ENCODE measurements at places on chromosomes 2 and 18.

DNA sequence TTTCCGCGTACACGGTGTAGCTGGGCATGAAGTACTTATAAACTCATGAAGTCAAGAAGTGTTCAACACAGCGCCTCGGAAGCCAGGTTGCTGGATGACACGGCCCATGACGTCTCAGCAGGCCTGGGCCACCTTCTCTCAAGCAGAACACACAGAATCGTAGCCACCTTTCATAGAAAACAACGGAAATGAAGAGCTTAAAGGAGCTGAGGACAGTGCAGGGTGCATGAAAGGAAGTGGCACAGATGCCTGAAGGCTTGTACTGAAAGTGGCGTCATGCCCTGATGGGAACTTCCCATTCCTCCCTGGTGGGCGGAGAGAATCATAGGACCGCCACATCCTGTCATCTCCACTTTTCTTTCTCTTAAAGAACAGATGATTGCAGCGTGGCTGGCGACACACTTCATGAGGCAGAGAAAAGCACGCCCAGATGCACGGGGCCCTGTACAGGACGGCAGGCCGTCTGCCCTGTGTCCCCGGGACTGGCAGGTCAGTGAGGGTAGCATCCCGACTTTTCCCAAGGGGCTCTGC is 31.1 kb downstream of the HDAC4 start:
- peak; percentile 30 for DNase-seq

- DNase-seq, result no peak
Observed at GRCh38 chr2:166125557-166125956, 2.3 kb downstream of the SCN1A start.

DNA sequence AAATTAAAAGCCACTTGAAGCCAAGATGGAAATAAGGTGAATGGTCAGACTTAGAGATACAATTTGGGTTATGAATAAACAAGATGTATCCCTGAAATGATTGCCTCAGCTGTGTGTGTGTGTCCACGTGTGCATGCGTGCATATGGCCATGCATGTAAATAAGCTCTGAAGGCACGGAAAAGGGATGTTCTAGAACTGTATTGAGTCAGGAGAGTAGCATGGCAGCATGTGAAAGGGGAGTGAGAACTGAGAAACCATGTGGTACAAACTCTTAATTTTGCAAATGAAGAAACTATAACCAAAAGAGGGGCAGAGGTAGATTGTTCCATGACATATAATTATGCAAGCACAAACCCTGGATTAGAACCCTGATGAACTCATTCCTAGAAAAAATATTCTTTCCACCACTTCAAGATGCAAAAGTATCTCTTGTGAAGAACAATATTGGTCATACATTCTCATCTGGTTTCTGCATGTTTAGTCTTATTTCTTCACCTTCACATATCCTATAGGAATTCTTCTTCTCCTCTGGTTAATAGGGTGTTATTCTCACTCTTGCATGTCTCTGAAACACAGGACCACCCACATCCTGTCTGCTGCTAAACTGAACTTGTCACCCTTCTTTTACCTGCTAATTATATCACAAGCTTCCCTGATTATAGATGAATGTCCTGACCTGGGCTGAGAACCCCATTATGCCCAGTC is 455.8 kb downstream of the SETBP1 start:
- DNase-seq, result no peak

GRCh38 chr2:38474021-38474456 is 97.0 kb upstream of the ATL2 start:
- no peak for DNase-seq

DNA sequence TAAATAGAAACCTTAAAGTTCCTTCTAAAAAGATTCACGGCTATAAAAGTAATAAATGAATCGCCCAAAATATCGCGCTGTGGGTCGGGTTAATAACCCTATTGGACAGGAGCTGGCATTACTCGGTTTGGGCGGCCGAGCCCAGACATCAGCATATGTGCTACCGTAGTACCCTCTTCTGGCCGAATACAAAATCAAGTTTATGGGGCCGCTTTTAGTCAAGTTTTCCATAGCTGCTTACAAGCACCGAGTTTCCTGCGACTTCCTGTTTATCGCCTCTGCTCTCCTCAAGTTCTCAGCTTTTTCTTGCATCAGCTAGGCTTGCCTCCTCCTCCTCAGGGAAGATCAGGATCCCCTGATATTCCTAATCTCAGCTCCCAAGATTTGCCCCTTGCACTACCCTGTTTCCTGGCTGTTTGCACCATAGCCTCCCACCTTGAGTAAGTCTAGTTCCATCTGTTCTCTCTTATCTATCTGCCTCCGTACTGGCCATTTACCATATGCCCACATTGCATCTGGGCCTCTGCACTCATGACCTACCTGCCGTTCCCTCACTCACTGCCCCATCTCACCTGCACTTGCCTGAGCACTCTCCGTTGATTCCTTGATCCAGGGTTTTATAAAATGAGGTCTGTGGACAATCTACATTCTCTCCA is 56.1 kb downstream of the SLC35F5 start:
- no peak for DNase-seq

GRCh38 chr18:10025711-10026670 is 112.2 kb downstream of the VAPA start:
- DNase-seq, result no peak

DNA sequence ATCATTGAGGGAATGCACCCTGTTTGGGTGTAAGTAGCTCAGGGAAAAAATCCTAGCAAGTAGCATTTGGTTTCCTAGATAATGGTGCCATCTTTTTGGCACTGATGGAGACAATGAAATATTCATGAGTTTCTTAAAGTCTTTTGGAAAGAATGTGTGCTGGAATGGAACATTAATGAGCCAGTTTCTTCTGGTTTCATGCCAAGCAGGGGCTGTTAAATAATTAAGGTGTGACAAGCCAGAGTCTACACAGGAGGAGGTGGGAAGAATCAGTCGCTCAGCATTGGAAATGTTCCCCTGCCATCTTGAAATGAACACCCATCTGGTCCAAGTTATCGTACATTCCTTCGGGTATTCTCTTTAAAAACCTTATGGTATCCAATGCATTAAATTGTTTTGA is 457.3 kb downstream of the RIT2 start:
- no peak for DNase-seq

GRCh38 chr18:55489034-55489986 is 98.7 kb downstream of the TCF4 start:
- no peak for DNase-seq

GRCh38 chr2:139477618-139478017 is 697.4 kb upstream of the NXPH2 start:
- DNase-seq, result no peak

GRCh38 chr18:10822456-10822855 is 296.6 kb downstream of the NAPG start:
- DNase-seq, result no peak

GRCh38 chr18:58315739-58316215 is 271.8 kb downstream of the NEDD4L start:
- DNase-seq, result no peak

DNA sequence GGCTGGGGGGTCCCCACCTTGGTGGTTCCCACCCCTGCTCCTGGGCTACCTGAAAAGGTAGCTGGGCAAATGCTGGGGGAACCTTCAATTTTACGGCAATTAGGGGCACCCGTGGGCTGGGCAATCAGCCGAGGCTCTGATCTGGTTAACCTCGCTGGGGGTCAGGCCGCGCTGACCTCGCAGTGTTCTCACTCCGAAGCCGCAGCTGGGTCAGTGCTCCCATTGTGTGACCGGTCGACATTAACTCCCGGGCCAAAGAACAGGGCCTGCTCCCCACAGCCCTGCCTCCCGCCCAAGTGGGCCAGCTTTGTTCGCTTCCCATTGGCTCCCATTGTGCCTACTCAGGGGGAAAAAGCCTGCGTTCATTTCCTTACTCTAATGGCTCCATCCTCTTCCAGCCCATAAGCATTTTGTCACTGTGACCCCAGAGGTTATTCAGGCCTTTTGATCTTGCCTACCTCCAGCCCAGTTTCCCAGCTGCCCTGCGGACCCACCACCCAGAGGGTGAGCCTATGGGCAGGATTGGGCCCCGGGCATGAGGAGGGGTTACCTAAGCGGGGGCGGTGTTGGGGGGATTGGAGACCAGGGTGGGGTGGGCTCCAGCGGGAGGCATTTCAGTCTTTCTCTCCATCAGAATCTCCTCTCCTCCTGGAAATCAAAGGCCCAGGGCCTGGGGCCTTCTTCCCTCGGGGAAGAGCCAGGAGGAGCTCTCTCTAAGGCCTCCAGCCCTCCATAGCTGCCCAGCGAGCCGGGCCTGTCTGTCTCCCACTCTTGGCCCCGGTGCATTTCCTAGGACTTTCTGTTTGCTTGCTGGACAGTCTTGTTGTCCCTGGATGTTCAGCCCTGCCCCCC is 90.1 kb downstream of the MYCN start:
- DNase-seq, result no peak

- DNase-seq, result no peak
Observed at GRCh38 chr2:127128445-127128904, 21.5 kb upstream of the BIN1 start.

DNA sequence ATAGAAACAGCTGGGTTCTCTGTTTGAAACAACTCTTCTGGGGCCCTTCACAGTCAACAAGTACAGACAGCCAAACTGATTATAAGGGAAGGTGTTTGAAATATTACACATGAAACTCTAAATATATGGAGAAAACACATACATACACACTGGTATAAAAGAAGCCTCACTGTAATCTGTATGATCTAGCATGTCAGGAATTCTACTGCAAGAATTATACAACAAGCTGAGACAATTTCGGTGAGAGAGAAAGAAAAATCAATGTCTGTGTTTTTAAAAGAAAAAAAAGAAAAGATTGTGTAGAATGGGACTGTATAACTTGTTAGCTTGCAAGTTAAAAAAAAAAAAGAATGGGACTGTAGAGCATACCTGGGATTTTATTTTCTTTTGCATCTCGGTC is 26.3 kb downstream of the IRS1 start:
- no peak for DNase-seq

DNA sequence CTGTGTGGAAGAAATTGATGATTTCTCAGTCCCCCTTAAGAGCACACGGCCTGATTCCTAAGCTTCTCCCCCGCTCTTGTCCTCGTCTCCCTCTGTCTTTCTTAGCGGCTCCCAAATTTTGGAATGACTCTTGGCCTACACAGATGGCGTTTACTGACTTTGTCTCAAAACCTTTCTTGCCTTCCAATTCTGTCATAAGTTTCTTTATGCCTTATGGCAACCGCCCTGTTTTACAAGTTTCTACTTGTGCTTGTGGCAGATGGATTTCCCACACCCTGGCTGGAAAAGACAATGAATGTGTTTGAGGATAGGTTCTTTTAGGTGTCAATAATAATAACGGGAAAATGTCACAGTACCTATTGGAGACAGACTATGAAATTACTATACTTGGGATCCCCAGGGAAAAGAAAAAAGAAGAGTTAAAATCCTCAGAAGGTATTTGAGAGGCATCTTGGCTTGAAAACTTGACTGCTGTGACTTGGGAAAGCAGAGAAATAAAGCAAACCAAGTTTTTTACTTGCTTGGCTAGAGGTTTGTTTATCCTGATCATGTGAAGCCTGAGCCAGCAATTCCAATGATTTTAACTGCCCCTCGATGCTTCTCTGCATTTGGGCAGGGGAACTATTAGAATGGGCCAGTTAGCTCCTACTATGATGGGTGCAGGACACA is 276.4 kb downstream of the HRH4 start:
- DNase-seq, result no peak

- no peak for DNase-seq
Observed at GRCh38 chr18:49319590-49319989, 140.9 kb downstream of the DYM start.

- DNase-seq, result no peak
Observed at GRCh38 chr2:6224267-6224666, 532.1 kb downstream of the SOX11 start.

- DNase-seq, result no peak
Observed at GRCh38 chr18:56270671-56271250, 367.6 kb downstream of the TXNL1 start.

DNA sequence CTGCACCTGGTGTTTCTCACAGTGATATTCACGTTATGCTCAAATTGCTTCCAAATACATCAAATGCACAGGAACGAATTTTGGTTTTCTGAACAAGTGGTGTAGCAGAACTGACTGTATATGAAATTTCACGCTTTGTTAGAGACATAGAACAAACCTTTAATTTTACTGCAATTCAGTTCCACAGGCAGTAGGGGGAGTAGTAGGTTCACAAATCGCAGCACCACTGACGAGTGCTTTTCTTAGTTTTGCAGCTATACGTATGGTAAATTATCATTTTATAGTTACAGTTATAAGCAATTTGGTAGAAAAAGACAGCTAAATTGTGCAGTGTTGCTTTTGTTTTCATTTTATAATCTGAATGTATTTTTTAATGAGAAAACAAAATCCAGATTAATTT is 113.3 kb downstream of the KIAA1328 start:
- no peak for DNase-seq

DNA sequence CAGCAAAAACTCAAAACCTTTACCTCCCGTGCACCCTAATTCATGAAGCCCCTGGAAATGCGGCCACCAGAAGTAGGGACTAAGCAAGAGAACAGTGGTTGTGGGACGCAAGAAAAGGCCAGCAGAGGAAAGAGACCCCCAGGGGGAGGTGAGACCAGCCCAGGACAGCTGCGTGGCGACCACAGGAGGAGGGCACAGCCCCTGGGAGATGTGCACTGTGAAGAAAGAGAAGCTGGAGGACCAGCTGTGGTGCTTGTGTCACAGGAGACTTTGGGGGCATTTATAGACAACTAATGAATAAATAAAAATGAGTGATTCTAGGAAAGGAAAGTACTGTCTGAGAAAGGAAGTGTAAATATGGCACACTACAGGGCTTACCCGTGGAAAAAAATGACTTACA is 263.8 kb downstream of the EIPR1 start:
- DNase-seq, result no peak

DNA sequence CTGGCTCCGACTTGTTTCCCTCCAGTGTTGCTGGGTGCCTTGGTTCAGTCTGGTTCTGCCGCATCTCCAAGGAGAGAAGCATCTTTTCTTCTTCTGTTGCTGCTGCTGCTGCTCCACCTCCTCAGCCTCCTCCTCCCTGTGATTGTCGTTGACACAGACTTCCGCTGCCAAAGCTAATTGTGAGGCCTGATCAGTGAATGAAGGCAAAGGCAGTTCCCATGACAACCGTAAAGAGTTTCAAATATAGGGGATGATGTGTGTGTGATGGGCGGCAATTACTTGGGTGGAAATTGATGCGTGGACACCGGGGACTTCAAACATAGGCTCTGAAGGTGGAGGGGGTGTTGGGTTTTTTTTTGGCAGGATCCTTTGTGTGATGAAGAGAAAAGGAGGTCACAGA is 13.7 kb downstream of the TET3 start:
- DNase-seq, result no peak

DNA sequence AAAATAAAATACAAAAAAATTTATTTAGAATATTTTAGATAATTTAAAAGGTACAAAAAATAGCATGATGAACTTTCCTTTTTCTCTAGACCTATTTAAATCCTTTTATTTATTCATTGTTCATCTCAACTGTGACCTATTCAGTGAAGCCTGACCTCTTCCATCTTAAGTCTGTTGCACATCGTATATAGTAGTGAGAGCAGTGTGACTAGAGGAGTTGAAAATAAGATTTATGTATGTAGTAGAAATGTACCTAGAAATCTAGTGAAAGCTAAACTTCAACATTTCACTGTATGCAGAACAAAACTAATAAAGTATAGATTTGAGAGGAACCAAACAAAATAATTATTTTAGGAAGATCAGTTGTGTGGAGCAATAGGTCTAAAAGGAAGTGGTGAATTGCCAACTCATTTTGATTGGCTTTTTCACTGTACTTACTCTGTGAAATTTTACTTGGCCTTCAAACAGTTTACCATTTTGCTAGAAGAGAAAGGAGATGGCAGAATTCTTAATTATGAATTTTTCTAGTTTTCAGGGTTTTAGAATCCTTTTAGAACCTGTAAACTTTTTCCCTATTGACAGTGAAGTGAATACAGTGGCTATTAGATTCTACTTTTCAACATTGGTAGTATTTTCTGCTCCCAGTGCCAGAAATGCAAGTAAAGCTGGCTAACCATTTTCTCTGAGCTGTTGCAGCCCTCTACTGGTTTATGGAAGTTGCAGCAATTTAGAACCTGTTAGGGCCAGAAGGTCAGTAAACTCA is 11.0 kb downstream of the ANKRD12 start:
- no peak for DNase-seq

All from activated CD8-positive, alpha-beta memory T cell treated with anti-CD3 and anti-CD28 coated beads for 4 hours (primary cell).